Ovary (tissue), 10 donors: ENCODE measurements at places on chromosomes 3 and 15. TPM values are rescaled to one million over a fixed set of nuclear protein-coding genes. Genes with fewer than 3 reads are reported as not detected.

DNA sequence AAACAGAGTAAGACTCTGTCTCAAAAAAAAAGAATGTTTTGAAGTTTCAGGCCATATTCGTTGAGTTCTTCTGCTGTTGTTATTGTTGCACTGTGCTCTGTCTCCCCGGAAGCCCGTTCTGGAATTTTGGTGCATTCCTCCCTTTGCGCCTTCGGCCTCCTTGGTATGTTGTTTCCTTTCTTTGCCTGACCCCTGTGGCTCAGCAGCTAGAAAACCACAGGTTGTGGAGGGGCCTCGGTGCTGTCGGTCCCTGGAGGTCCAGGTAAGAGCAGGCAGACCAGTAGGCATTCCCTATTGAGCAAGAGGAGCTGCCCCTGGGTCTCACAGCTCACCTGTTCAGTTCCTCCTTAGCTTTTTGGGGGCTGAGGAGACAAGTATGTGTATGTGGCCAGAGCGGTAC lies 51.0 kb upstream of the DLG1 start:
- no peak for DNase-seq
- H3K27ac ChIP-seq = no peak overlapping the region
- H3K4me3 ChIP-seq = no peak overlapping the region
- no peaks in the 10 kb centered on the region for H3K36me3 ChIP-seq
- peaks cover 5% of the 10 kb centered on the region for H3K4me1 ChIP-seq

- H3K36me3 ChIP-seq = no peaks in the 10 kb centered on the region
- H3K4me3 ChIP-seq = peak overlapping the region; percentile 89
- H3K4me1 ChIP-seq = peaks cover 3% of the 10 kb centered on the region
- peak; percentile 82 for DNase-seq
Observed at GRCh38 chr3:79019137-79019923, 748.5 kb downstream of the ROBO1 start.

DNA sequence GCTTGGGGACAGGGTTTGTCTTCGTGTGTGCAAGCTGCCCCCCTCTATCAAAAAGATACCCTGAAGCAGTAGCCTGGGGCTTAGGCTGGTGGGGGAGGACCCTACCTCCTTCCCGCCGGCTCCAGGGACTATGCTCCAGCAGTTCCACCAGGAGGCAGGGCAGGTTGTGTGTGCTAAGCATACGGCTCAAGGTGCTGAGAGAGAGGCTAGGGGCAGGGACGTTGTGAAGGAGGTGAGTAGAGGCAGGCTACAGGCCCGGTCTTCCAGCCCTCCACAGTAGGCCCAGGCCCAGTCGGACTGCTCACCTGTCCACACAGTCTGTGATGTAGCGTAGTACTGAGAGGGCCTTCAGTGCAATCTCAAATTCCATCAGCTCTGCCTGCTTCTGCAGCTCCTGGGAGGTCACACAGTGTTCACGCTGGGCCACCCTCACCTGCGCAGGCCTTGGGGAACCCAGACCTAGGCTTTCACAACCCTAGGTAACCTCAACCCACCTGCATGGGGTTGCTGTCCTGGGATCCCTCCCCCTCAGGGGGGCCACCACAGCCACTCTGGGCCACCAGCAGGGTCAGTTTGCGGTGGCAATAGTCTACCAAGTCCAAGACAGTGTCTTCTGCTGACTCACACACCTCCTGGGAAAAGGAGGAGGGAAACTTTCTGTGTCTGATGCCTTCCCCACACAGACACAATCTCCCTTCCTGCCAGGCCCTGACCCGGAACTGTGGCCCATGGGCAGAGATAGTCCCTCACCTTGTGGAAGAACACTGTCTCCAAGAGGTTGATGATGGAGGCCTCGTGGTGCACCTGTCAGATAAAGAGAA lies 2.4 kb upstream of the RASSF1 start:
- H3K4me3 ChIP-seq = no peak overlapping the region
- peaks cover 17% of the 10 kb centered on the region for H3K4me1 ChIP-seq
- no peak for DNase-seq
- no peaks in the 10 kb centered on the region for H3K27me3 ChIP-seq
- no peak overlapping the region for H3K27ac ChIP-seq

DNA sequence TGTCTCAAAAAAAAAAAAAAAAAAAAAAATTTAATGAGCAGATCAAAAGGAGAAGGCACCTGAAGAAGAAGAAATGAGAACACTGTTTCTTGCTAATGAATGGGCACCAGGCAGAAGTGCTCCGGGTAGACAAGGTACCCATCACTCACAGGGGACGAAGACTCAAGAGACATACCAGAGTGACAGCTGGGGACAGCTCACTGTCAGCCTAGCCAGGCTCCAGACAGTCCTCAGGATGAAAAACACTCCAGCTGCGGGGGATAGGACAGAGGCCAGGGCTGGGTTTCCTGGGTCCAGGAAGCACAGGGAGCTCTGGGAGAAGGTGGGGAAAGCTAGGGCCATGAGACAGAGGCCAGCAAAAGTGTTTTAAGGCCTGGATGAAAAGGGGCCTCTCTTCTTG lies 48.5 kb upstream of the PARL start:
- H3K4me3 ChIP-seq = no peak overlapping the region
- no peak for DNase-seq
- H3K36me3 ChIP-seq = no peaks in the 10 kb centered on the region
- H3K4me1 ChIP-seq = no peaks in the 10 kb centered on the region

GRCh38 chr3:122349171-122349570 lies 24.1 kb downstream of the CSTA start:
- no peak overlapping the region for H3K4me3 ChIP-seq
- H3K4me1 ChIP-seq = no peaks in the 10 kb centered on the region
- H3K27ac ChIP-seq = no peak overlapping the region
- no peaks in the 10 kb centered on the region for H3K36me3 ChIP-seq

DNA sequence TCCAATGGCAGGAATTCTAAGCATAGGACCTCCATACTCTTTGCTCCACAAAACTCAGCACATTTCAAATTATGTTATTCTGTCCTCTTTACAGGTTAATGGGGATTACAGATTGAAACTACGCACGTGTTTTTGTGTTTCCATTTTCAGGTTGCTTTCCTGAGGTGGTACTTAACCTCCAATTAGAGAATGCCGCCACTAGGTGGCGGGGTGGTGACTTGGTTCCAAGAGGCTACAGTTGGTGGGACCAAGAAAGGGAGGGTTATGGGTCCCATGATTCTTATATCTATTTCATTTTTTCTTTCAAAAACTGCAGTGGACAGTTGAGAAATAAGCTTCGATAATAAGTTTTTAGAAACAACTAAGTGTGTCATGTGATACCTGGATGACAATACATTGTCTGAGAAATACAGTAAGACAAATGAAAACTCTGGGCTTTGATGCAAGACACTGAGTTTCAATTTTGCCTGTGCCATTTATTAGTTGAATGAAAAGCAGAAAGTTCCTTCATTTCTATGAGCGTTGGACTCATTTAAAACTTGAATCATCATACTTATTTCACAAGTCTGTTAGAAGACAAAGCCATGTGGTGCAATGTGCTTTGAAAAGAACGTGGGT lies 539.0 kb downstream of the FGF12 start:
- H3K4me1 ChIP-seq = no peaks in the 10 kb centered on the region
- H3K27ac ChIP-seq = no peak overlapping the region
- no peak for DNase-seq
- no peaks in the 10 kb centered on the region for H3K36me3 ChIP-seq

DNA sequence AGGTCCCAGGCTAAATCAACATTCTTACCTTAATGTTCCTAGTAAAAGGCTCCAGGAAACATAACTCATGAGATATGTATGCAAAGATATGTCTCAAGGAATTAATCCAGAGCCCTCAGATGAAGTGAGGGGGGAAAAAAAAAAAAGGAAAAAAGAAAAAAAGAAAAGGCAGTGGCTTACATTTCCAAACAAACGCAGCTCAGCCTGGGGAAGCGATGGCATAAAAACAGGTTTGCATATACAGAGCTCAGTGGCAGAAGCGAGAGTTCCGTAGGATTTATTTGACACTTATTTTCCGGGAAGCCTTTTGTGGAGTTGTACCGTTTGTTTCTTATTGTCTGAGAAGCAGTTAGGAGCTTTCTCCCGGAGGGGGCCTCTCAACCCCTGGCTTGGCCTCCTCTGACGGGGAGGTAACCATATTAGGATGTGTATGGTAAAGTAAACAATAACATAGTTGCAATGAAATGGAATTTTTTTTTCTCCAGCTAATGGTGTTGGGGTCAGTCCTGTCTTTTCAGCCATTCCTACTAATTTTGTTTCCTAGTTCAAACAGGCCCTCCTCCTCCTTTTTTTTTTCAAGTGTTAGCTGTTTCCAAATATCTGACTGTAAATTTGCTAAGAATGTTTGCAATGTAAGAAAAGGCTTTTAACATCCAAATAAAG lies 338.6 kb downstream of the FOXP1 start:
- H3K4me1 ChIP-seq = peaks cover 9% of the 10 kb centered on the region
- peak; percentile 53 for DNase-seq
- peak overlapping the region; percentile 31 for H3K4me3 ChIP-seq
- H3K36me3 ChIP-seq = no peaks in the 10 kb centered on the region
- peak overlapping the region; percentile 65 for H3K27ac ChIP-seq

DNA sequence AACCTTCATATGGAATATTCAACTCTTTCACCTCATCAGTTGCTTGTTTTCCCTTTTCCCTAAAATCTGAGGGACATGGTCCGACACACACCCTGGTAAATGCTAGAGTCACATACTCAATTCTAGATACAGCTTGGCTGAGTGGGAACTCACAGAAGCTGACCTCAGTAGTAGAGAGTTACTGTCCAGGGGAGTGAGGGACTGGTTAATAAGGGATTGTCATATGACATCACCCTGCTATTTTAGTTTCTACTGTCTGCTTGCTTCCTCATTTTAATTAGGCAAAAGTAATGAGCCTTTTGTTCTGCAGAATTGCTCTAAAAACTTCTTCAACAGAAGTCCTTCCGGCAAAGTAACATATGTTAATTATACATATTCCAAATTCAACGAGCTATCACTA lies 244.5 kb downstream of the ZIC4 start:
- H3K36me3 ChIP-seq = no peaks in the 10 kb centered on the region
- no peak overlapping the region for H3K4me3 ChIP-seq
- H3K27me3 ChIP-seq = no peaks in the 10 kb centered on the region
- H3K27ac ChIP-seq = no peak overlapping the region

DNA sequence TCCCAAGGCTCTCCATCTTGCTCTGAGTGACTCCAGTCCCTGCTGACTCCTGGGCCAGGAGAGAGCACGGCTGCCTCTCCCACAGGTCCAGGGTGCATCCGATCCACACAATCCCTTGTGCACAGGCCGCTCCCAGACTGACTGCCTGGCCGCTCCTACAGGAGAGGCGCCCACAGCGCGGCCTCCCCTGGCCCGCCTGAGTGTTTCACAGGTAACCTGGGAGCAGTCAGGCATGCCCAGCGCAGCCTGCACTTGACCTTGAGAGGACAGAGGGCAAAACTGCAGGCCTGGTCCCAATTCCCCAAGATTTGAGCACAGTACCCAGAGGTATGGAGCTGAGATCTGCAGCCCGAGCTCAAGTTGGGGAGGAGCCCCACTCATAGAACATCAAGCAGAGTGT lies 490.2 kb downstream of the CNTN6 start:
- H3K36me3 ChIP-seq = no peaks in the 10 kb centered on the region
- DNase-seq = no peak
- no peak overlapping the region for H3K27ac ChIP-seq
- no peaks in the 10 kb centered on the region for H3K4me1 ChIP-seq

DNA sequence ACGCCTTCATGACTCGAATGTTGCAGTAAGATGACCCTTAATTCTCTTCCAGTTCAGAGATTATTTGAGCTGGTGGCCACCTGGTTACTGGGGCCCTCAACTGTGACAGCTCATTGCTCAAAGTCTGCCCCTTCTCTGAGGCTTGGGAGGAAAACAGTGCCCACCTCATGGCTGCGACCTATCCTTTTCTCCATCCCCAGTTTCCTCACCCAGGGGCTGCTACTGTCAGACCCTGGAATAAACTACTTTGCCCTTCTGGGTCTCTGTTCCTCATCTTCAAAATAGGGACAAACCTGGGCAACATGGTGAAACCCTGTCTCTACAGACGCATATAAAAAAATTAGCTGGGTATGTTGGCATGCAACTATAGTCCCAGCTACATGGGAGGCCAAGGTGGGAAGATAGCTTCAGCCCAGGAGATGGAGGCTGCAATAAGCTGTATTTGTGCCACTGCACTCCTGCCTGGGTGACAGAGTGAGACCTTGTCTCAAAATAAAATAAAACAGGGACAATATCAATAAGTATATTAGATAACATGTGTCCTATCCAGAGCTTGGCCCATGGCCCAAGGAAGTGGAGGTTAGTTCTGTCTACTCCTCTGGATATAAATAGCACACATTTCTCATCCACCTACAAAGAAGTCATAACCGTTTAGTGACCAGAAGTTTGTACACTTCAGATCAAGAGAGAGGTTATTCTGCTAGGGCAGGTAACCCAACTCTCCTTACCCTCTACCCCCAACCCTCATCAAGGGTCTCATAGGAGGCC lies 2.2 kb upstream of the RASL12 start:
- no peaks in the 10 kb centered on the region for H3K27me3 ChIP-seq
- H3K27ac ChIP-seq = no peak overlapping the region
- peaks cover 18% of the 10 kb centered on the region for H3K4me1 ChIP-seq
- DNase-seq = no peak

DNA sequence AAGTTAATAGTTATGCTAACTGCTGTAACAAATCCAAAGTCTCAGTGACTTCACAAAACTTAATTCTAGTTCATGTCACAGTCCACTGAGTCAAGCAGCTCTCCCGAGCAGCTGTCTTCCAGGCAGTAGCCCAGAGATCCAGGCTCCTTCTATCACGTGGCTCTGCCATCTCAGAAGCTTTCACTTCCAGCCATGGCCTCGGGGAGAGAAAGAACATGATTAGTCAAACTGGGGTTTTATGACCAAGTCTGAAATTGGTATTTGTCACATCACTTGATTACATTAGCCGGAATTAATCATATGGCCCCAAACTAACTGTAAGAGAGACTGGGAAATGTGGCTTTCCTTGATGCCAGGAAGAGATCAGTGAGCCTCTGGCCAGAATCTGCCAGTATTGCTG lies 70.2 kb upstream of the DGKG start:
- no peak for DNase-seq
- H3K27ac ChIP-seq = no peak overlapping the region
- H3K27me3 ChIP-seq = no peaks in the 10 kb centered on the region

DNA sequence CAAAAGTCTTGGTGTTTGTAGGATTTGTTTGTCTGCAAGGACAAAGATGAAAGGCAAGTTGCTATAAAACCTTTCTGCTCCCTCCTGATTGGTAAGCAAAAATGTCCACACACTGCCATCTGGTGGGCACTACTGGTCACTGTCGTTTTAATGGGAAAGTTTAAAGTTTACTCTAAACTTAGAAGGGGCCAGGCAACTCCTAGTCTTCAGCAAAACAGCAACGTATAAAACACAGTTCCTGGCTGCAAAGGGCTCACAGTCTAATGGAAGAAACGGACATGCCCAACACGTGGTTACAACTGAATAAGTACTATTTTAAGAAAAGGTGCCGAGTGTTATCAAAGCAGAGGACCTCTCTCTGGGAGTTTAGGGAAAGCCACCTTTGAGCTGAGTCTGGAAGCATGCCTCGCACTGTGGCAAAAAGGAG lies 23.7 kb upstream of the TPRG1 start:
- DNase-seq = peak; percentile 71
- H3K4me1 ChIP-seq = peaks cover 4% of the 10 kb centered on the region
- no peaks in the 10 kb centered on the region for H3K36me3 ChIP-seq
- H3K27ac ChIP-seq = no peak overlapping the region
- H3K27me3 ChIP-seq = no peaks in the 10 kb centered on the region

The TGM5 gene
- not detected for total RNA-seq

The NRG4 gene
- 0.60 TPM for total RNA-seq

The SKOR1 gene
- total RNA-seq = 0.92 TPM

The SLC38A3 gene
- 8.3 TPM for total RNA-seq

The TMEM207 gene
- total RNA-seq = not detected

The HTR3E gene
- not detected for total RNA-seq

The ATP13A5 gene
- not detected for total RNA-seq

The PCLAF gene
- not detected for total RNA-seq

The ACAN gene
- total RNA-seq = 0.28 TPM
